ENCODE measurements at places on chromosomes 3 and 15.

- no peak for DNase-seq
These were observed 325.2 kb upstream of the ARL6 start for GRCh38 chr3:97439373-97439772.

DNA sequence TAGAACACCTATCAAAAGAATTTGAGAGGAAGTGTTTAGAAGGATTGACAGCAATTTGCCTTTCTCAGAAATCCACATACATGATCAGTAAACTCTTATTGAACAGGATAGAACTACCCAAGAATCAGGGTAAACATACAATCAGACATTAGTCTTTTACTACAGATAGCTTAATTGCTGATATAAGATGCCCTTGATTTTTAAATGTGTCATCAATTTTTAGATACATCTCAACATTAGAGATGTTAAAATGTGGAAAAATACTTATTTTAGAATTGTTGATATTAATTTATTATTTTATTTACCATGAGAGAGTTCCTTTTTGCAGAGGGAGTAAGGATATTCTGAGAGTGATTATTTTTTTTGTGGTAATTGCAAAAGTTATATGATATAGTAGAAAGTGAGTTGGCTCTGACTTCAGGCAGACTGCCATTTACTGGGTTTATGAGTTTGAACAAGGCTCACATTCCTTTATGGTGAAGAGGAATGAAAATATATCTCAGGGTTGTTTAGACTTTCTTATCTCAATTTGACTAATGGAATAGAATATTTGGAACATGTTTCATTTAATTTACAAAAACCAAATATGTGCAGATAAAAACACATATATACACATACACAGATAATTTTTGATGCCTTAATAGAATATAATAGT lies 302.8 kb upstream of the GOLIM4 start:
- no peak for DNase-seq

DNA sequence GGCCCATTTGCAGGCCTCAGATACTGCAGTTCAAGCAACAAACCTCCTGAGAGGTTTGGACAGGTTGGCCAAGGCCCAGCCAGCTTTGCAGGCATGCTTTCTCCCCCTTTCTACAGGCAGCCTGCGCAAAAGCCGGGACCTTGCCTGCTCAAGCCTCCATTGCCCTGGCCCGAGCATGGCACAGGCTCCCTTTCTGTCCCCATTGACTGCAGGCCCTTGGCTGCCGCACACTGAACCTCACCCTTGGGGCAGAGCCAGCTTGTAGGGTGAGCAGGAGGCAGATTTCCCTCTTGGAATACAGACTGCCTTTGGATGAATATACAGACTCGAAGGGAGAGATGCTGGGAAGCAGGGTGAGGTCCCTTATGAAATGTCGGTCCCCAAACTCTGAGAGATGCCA lies 461.7 kb upstream of the PROK2 start:
- DNase-seq, result no peak

- DNase-seq, result no peak
These were observed 681.6 kb upstream of the SEMA6D start for GRCh38 chr15:47035475-47036406.

Data from activated gamma-delta T cell treated with Interleukin-2 at 50 U/mL for 16 hours (primary cell).